ENCODE measurements at places on chromosomes 3 and 15.

GRCh38 chr3:55879901-55880331 lies 392.8 kb upstream of the WNT5A start:
- DNase-seq: no peak

GRCh38 chr15:80822676-80823075 lies 43.5 kb downstream of the CEMIP start:
- DNase-seq: no peak

DNA sequence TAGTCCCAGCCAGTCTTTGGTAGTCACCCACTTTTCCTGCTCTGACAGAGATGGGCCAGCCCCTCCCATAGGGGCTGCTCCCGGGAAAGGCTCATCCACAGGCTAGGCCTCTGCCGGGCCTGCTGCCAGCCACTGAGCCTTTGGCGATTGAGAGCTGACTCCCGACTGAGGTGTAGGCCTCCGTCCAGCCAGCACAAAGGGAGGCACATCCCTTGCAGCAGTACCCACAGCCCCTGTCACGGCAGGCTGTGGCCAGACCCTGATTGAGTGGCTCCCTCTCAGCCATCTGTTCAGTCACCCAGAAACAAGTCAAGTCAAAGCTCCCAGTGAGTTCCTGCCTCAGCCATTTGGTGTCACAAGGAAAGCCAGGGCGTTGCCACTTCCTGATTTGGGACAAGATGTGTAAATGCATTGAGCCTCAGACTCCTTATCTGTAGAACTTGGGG lies 6.2 kb upstream of the PAK6 start:
- DNase-seq: no peak

- no peak for DNase-seq
These were observed 15.9 kb upstream of the HRH1 start for GRCh38 chr3:11138371-11138770.

DNA sequence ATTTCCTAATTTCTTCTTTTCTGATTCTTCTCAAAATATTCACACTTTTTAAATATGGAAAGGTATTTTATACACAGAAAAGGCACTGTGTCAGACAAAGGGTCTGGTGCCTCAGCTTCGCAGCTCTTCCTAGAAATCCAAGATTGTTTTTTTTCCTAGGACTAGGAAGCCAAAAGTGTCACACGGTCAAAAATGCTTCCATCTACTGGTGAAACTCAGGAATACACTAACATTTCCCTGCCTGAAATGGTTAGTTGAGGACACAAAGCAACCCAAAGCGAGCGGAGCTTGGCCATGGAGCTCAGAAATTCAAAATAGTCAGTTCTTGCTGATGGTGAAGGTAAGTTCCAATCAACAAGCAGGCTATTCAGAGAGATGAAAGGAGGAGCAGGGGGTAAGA lies 426.5 kb upstream of the RASGRP1 start:
- no peak for DNase-seq
